Activated CD8-positive, alpha-beta memory T cell treated with anti-CD3 and anti-CD28 coated beads for 4 hours (primary cell): ENCODE measurements at places on chromosomes 2 and 18.

DNA sequence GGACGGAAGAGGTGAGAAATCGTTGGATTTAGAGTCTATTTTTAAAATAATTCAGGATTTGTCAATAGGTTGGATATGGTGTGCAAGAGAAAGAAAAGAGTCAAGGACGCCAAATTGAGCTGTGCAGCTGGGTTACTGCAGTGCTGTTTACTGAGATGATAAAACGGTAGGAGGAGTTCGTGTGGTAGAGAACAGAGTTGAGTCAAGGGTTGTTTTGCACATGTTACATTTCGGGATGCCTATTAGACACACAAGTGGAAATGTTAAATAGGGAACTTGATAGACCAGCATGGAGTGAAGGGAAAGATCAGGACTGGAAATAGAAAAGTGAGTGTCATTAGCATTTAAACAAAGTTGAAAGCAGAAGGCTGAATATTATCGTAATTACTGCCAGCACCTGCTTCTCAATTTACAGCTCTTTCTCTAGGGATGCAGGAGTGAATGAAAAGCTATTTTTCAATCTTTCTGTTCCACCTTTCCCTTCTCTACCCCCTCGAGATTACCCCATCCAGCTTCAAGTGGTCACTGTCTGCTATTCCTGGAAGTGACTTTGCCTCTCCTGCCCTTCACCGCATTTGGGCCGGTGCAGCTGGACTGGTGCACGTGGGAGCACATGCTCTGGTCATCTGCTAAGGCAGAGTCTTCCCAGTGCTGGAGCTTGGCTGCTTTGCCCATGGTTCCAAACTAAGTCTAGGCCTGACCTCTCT lies 30.3 kb downstream of the GPR75 start:
- DNase-seq: no peak

GRCh38 chr2:190811811-190812210 lies 68.8 kb upstream of the GLS start:
- DNase-seq: no peak

- no peak for DNase-seq
These were observed 275.4 kb upstream of the HS6ST1 start for GRCh38 chr2:128593879-128594650.

- no peak for DNase-seq
These were observed 15.5 kb downstream of the DUSP19 start for GRCh38 chr2:183093857-183094657.

DNA sequence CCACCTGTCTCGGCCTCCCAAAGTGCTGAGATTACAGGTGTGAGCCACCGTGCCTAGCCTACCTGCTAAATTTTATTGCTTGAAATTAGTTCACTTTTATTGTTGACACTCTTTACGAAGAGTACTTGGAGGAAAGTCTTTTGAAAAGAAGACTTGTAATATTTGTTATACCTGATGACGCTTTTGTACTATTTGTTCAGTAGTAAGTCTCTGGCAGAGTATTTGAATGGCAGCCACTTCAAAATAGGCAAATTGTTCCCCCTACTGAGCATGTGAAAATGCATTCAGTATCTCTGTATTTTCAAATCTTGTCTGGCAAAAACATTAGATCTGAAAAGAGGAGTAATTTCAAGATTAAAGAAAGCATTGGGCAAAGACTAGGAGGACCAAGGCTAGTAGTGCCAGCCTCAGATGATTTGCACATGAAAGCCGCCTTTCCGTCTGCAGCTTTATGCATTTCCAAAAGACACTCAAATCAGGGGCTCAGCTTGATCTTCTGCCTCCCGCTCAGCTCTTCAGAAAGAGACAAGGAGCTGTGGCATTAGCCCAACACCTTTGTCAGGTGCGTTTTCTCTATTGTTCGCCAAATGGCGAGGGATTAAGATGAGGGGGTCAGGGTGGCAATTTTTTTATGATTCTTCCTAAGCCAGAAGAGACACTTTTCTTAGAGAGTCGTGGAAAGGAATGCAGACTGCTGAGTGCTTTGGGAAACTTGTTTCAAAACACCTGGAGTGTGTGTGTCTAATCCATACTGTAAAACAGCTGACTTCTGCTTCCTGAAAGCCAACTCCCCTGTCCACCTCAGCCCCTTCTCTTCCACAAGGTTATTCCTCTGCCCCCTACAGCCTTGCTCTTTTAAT lies 18.8 kb upstream of the FOXI3 start:
- DNase-seq: no peak

- DNase-seq: no peak
These were observed 200.3 kb downstream of the NYAP2 start for GRCh38 chr2:225599856-225600255.

GRCh38 chr2:20496076-20496872 lies 49.4 kb downstream of the RHOB start:
- no peak for DNase-seq

- DNase-seq: no peak
These were observed 177.8 kb downstream of the PRPF40A start for GRCh38 chr2:152539424-152539823.

DNA sequence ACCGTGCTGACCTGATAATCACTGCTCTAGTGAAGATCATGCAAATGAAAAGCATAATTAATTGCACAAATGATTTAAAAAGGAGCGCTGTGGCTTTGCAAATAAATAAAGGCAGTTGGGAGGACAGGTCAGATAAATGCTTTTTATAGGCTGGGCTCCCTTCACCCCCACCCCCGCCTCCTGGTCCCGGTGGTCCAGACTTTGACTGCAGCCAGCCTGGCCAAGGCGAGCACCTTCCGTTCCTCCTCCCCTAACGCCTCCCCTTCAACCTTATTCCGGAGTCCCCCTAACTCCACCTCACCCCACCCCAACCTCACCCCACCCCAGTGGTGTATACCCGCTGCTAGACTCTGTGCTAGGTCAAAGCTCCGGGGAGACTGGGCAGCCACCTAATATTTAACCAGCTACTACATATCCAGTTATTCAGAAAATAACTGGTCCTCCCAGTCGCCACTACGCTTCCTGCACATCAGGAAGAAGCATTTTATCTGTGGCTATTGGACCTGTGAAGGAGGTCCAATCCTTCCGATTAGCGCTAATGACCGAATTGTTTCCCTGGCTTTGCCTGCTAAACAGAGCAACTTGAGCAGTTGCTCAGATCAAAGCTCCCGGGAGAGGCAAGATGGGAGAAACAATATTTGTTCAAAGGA lies 3.7 kb upstream of the SP9 start:
- no peak for DNase-seq

GRCh38 chr2:114040826-114041225 lies 150.9 kb downstream of the ACTR3 start:
- no peak for DNase-seq

GRCh38 chr2:212173756-212174510 lies 364.7 kb downstream of the ERBB4 start:
- DNase-seq: no peak

GRCh38 chr2:122754561-122754960 lies 999.1 kb downstream of the TSN start:
- no peak for DNase-seq

GRCh38 chr2:224670203-224670602 lies 46.0 kb downstream of the CCDC195 start:
- DNase-seq: no peak

DNA sequence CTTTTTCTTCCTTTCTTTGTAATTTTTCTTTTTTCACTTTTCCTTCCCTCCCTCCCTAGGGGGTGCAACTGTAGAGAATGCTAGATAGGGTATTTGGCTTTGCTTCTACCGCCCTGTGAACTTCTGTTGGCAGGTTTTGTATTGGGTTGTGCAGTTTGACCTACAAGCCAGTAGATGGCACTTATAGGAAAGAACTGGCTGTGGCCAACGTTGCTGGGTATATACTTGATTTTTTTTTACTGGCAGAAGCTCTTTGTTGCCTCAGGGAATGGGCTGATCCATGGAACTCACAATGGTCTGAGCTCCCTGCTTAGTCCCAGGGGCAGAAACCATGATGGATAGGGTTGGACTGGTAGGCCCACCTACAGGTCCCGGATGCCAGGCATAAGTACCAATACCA lies 1019.5 kb upstream of the LRRTM1 start:
- DNase-seq: no peak

- no peak for DNase-seq
These were observed 100.9 kb downstream of the PRKRA start for GRCh38 chr2:178350051-178350450.

DNA sequence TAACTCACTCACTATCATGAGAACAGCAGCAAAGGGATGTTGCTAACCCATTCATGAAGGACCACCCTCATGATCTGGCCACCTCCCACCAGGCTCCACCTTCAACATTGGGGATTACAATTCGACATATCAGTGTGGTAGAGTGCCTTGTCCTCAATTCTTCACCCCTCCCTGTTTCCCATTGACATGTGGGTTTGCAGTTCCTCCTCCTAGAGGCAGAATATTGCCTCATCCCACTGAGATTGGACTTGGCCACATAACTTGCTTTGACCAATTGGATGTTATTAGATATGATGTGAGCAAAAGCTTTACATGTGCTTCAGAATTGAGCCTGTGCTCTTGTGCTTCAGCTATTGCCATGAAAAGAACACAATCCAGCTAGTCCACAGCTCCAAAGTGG lies 217.0 kb upstream of the CXCR4 start:
- no peak for DNase-seq

DNA sequence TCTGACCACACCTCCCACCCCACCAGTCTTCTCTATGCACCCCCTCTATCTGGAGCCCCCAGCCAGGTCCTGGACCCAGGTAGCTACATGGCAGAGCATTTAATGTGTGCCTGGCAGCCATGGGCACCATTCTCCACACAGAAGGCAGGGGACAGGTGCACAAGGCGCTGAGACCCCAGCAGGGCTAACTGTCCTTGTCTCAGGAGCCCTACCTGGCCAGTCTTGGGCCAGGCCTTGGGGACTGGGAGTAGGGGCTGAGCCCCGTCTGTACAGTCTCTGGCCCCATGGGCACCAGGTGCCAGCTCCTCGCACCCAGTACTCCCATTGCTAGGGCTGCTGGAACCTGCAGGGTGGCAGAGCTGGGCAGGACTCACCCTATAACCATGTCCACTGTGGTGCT lies 2.9 kb downstream of the GNLY start:
- DNase-seq: no peak

DNA sequence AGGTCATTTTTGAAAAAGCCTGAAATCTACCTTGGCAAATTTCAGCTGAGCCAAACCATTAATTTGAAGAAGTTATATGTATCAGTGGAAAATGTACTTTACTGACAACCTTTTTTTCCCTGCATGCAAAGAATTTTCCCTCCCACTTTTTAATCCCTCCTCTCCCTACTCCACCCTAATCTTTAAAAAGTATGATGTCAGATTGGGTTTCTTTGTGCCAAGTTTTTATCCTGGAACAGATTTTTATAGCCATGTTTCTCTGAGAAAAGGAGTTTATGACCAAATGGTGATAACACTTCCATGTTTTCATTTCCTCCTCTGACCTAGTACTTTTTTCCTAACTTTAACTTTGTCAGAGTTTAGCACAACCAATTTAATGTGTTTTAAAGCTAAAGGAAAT lies 250.3 kb upstream of the FOSL2 start:
- DNase-seq: no peak

- no peak for DNase-seq
These were observed 1.1 kb upstream of the NAPG start for GRCh38 chr18:10524507-10525370.

DNA sequence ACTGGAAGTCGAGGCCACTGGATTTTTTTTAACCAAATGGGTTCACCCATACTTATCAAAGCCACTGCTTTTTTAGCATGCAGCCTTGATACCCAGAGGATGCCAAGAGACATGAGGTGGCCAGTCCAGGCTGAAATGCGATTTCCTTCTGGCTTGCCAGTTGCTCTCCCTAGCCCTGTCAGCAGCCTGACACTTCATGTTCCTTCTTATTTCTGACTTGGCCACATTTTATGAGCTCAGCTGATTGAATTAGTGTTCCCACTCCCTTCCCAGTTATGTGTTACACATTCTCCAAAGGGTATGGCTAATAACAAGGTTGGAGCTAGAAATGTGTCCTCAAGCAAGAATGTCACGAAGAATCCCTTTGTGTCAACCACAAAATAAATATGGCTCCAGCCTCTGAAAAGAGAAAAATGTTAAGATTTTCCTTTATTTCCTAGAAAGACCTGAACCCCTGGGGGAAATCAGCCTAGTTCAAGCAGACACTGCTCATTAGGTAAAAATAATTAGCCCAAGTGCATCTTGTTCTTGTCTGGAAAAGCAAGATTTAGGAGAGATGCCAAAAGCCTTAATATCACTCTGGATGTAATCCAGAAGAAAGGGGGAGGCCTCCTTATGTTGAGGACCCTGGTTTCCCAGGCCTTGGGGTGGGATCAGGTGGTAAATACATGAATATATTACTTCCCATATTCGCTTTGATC lies 121.7 kb upstream of the TACR1 start:
- no peak for DNase-seq

DNA sequence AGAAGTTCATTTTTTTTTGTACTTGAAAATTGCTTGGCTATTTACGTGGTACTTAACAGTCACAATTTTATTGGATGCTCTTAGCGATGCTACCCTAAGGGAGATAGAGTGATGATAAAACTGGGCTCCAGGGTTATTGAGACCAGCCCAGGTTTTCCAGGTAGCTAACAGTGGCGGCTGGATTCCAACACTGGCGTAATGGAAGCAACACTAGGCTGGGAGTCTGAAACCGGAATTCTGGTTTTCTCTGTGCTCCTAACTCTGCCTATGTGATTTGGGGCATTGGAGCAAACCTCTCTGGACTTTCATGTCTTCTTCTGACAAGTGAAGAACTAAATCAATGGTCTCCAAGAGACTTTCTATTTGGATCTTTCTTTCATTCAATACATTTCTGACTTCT lies 9.4 kb upstream of the GALNT14 start:
- DNase-seq: no peak

GRCh38 chr2:98394595-98395153 lies 48.4 kb downstream of the CNGA3 start:
- DNase-seq: no peak

DNA sequence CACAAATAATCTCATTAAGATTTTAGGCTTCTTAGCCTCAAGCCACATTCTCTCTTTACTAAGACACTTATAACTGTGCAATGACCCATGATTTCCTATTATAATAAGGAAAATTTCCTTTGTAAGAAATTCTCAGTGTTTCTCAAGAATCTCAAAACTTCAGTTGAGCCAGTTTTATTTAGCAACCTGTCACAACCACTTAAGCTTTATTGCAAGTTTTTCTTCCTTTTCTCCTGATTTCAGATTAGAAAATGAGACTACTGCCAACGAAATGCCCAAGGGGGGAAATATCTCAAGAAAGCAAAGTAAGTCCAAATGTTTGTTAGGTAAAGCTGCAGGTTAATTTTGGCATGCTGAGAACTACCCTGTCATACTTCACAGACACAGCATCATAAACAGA lies 178.5 kb downstream of the THADA start:
- DNase-seq: no peak

DNA sequence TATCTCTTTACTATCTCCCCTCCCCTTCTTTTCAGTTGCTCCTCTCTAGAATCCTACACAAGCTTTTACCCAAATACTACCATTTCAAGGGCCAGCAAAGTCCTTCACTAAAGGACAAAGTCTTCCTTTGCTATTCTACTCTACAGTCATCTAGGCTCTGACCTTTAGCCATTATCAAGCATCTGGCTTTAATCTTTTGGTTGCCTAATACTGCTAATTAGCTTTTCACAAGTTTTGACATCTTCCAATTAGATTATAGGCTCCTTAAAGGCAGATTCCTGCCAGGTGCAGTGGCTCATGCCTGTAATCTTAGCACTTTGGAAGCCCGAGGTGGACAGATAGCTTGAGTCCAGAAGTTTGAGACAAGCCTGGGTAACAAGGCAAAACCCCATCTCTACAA lies 194.4 kb downstream of the SH3BP4 start:
- no peak for DNase-seq
